ENCODE measurements at places on chromosomes 3 and 15. TPM values are rescaled to one million over a fixed set of nuclear protein-coding genes. Genes with fewer than 3 reads are reported as not detected.

DNA sequence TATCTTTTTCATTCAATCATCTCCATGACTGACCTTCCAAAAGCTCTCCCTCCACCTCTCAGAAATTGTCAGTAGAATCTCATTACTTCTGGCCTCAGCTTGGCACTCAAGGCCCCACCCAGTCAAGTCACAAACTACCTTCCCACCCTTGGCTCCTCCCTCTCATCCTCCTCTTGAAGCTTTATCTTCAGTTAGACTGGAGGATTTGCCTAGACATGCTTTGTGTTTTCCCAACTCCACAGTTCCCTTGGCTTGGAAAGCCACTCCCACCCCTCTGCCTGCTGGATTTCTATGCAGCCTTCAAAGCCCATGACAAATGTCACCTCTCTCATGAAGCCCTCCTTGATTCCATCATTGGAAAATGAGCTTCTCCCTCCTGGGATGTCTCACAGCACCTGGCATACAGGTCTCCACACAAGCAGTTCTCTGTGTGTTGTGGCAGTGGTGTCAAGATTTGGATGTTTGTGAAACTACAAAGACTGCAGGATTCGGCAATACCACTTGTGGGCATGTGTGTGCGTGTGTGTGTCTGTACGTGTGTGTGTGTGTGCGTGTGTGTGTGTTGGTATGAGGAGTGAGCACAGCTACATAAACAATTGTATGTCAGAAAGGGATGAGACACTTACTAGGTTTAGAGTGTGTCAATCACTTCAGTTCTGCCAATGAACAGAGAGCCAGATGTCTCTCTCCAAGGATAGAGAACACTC, 45.3 kb upstream of the VPS8 start:
- H3K4me1 ChIP-seq: no peaks in the 10 kb centered on the region
- H3K4me3 ChIP-seq: no peak overlapping the region
- H3K27me3 ChIP-seq: no peaks in the 10 kb centered on the region
- H3K27ac ChIP-seq: no peak overlapping the region
- DNase-seq: no peak
- no peaks in the 10 kb centered on the region for H3K36me3 ChIP-seq

DNA sequence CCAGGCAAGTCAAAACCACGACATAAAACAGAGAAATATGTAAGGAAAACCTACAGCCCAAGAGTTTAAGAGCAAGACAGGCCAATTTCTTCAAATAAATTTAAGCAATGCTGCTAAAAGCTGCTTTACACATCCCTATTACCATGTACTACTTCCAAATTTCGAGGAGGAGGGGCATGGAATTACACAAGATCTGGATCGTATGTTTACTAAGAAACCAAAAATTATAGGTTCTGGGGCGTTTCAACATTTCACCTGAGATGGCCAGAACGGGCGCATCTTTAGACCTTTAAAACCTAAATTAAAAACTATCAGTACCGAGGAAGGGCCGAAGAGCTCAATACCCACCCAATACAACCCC, 664 bp upstream of the NR2C2 start:
- no peaks in the 10 kb centered on the region for H3K27me3 ChIP-seq
- peak overlapping the region; percentile 91 for H3K4me3 ChIP-seq
- no peaks in the 10 kb centered on the region for H3K36me3 ChIP-seq
- DNase-seq: no peak
- H3K27ac ChIP-seq: peak overlapping the region; percentile 99

- no peaks in the 10 kb centered on the region for H3K4me1 ChIP-seq
- H3K27me3 ChIP-seq: no peaks in the 10 kb centered on the region
- peak; percentile 61 for DNase-seq
- no peak overlapping the region for H3K27ac ChIP-seq
- H3K4me3 ChIP-seq: no peak overlapping the region
Measured at GRCh38 chr15:45795440-45796069, 160.7 kb downstream of the SQOR start.

GRCh38 chr3:172581757-172582166, 58.5 kb upstream of the TNFSF10 start:
- H3K36me3 ChIP-seq: no peaks in the 10 kb centered on the region
- no peak for DNase-seq
- no peaks in the 10 kb centered on the region for H3K27me3 ChIP-seq
- no peak overlapping the region for H3K27ac ChIP-seq
- no peak overlapping the region for H3K4me3 ChIP-seq

DNA sequence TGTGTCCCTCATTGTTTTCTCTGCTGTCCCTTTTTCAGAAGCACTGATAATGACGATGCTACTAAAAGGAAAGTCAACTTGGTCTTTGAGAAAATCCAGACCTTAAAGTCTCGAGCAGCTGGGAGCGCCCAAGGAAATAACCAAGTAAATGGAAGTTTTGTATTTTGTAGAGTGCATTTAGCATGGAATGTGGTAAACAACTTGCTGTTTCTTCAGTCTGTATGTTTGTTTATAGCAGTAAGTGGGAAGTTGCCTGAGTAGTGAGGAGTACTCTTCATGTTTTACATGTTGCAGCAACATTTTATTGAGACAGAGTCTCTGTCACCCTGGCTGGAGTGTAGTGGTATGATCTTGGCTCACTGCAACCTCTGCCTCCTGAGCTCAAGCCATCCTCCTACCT, 66.0 kb downstream of the CGNL1 start:
- H3K27me3 ChIP-seq: no peaks in the 10 kb centered on the region
- H3K36me3 ChIP-seq: no peaks in the 10 kb centered on the region
- no peak for DNase-seq
- H3K4me3 ChIP-seq: no peak overlapping the region

DNA sequence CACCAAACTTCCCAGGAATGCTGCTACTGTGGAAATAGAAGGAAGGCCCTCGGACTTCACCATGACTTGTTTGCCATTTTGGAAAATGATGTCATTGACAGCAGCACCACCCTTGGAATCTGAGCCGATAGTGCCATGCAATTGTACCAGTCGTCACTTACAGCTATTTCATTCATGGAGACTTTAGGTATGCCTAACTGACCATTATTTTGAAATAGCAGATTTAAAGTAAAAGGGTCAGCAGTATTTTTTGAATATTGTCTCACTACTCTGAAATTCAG, 66.0 kb upstream of the ARL8B start:
- H3K4me3 ChIP-seq: no peak overlapping the region
- no peaks in the 10 kb centered on the region for H3K36me3 ChIP-seq
- no peak for DNase-seq
- H3K27ac ChIP-seq: no peak overlapping the region
- H3K4me1 ChIP-seq: no peaks in the 10 kb centered on the region

DNA sequence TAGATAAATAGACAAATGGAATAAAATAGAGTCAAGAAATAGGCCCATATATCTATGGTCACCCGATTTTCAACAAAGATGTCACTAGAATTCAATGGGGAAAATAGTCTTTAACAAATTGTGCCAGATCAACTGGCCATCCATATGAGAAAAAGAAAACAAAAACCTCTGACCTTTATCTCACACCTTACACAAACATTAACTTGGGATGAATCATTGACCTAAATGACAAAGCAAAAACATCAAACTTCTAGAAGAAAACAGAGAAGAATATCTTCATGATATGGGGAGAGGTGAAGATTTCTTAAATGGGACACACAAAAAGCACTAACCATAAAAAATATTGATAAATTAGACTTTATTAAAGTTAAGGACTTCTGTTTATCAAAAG, 31.9 kb downstream of the ITGA11 start:
- DNase-seq: no peak
- no peaks in the 10 kb centered on the region for H3K36me3 ChIP-seq
- H3K4me1 ChIP-seq: no peaks in the 10 kb centered on the region
- H3K27me3 ChIP-seq: no peaks in the 10 kb centered on the region

GRCh38 chr3:127799476-127800222, 22.7 kb downstream of the MGLL start:
- no peaks in the 10 kb centered on the region for H3K4me1 ChIP-seq
- H3K27me3 ChIP-seq: no peaks in the 10 kb centered on the region
- H3K27ac ChIP-seq: no peak overlapping the region
- no peak for DNase-seq

GRCh38 chr3:35931867-35932266, 292.5 kb downstream of the ARPP21 start:
- no peak overlapping the region for H3K4me3 ChIP-seq
- H3K4me1 ChIP-seq: no peaks in the 10 kb centered on the region
- H3K27ac ChIP-seq: no peak overlapping the region
- H3K27me3 ChIP-seq: no peaks in the 10 kb centered on the region

GORASP1 gene
- total RNA-seq: 76.5 TPM

DNA sequence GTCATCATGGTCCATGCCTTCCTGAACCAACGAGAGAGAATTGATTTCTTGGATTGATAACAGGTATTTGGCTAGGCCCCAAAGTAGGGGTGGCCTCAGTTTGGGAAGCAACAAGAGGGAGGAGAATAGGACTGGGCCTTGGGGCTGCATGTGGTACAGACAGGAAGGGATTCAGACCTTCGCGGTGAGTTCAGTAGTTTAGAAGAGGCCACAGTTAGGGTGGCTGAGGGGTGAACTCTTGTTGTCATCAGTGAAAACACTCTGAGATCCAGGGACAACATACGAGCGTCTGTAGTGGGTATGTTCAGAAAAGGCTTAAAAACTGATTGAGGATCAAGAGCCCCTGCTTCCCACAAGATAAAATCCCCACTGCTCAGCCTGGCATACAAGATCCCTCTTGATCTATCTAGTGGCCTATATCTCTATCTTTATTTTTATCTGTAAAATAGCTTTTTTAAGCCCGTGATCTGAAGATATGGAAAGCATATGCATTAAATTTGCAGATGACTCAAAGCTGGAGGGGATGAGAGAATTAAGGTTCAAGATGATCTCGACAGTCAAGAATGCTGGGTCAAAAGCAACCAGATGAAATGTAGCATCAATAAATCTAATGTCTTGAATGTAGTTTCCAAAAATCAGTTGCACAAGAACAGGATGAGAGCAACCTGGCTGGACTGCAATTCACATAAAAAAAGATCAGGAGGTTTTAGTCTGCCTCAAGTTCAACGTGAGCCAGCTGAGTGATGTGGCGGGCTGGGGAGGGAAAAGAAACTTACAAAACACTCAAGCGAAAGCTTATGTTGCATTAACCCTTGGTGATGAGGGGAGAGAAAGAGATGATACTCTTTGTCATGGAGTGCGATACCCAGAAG, 221.1 kb upstream of the TLE3 start:
- H3K27ac ChIP-seq: peak overlapping the region; percentile 24
- no peak overlapping the region for H3K4me3 ChIP-seq
- H3K36me3 ChIP-seq: no peaks in the 10 kb centered on the region
- DNase-seq: peak; percentile 48

DNA sequence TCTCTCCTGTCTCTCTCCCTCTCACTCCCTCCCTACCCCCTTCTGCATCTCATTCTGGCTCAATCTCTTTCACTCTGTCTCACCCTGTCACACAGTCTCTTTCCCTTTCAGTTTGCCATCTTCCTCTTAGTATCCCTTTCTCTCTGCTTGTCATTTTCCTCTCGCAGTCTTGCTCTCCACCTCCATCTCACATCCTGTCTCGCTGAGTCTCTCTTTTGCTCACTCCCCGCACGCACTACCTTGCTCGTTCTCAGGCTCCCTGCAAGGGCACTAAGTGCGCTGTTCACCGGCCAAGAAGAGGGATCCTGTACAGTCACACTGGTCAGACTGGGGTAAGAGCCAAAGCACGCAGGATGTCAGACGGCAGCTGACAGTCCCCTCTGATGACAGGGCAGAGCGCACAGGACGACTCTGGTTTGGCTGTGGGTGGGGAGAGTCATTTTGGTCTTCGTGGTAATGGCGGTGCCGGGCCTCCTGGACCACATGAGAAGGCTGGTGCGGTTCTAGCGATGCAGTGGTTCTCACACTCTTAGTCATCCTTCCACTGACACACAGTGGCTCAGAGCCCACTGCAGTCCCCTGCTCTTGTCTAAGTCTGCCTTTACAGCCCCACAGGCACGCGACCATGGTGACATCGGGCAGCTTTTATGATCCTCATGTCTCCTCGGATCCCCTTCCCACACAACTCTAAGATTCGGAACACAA, 356.8 kb downstream of the FOXP1 start:
- H3K36me3 ChIP-seq: no peaks in the 10 kb centered on the region
- H3K4me3 ChIP-seq: no peak overlapping the region
- no peak for DNase-seq
- no peaks in the 10 kb centered on the region for H3K27me3 ChIP-seq

DNA sequence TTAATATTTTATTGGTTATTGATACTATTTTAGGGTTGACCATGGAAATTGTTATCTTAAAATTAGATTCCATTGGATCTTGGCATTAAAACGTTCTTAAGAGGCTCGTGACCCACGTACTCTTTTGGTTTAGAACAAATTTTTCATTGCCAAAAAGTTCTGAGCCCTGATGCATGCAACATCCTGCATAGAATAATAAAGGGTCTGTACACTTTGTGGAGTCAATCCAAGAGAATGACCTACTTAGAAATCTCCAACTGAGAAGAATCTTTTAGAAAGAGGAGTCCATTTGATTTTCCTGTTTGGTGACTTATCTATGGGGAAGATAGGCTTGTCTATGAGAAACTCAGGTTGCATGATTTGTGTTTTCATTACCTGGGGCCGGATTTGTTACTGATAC, 404.2 kb upstream of the RGMA start:
- no peaks in the 10 kb centered on the region for H3K4me1 ChIP-seq
- no peak overlapping the region for H3K4me3 ChIP-seq
- DNase-seq: no peak
- no peak overlapping the region for H3K27ac ChIP-seq
- no peaks in the 10 kb centered on the region for H3K27me3 ChIP-seq

GRCh38 chr15:31329640-31330010, 3.0 kb downstream of the KLF13 start:
- H3K36me3 ChIP-seq: no peaks in the 10 kb centered on the region
- peaks cover 11% of the 10 kb centered on the region for H3K4me1 ChIP-seq
- no peak overlapping the region for H3K4me3 ChIP-seq
- no peaks in the 10 kb centered on the region for H3K27me3 ChIP-seq

GRCh38 chr3:26256224-26256623, 366.3 kb upstream of the LRRC3B start:
- H3K27me3 ChIP-seq: no peaks in the 10 kb centered on the region
- DNase-seq: no peak
- H3K4me3 ChIP-seq: no peak overlapping the region
- H3K36me3 ChIP-seq: no peaks in the 10 kb centered on the region

DNA sequence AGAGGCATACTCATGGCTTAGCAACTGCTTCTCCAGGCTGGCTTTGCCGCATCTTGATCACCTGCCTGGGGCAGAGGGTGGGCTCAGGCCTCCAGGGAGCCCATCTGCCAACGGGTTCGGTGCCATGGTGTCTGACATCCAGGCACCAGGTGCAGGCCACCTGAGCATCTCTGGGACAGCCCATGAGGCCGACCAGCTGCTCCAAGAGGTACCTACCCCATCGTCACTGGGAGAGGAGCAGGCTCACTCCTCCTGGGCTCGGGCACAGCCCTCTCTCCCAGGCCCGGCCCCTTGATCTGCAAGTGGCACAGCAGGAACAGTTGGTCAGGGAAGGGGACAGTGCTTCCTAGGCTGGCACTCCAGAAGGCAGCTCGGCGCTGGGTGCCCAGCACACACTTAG, 21.9 kb downstream of the TPRA1 start:
- no peaks in the 10 kb centered on the region for H3K27me3 ChIP-seq
- DNase-seq: no peak
- H3K27ac ChIP-seq: no peak overlapping the region
- no peak overlapping the region for H3K4me3 ChIP-seq
- no peaks in the 10 kb centered on the region for H3K4me1 ChIP-seq
- peaks cover 2% of the 10 kb centered on the region for H3K36me3 ChIP-seq

GRCh38 chr3:67202053-67202452, 203.9 kb downstream of the KBTBD8 start:
- H3K27me3 ChIP-seq: no peaks in the 10 kb centered on the region
- no peak overlapping the region for H3K27ac ChIP-seq
- H3K4me3 ChIP-seq: no peak overlapping the region
- no peaks in the 10 kb centered on the region for H3K4me1 ChIP-seq
- no peaks in the 10 kb centered on the region for H3K36me3 ChIP-seq

Measured in prostate gland (tissue), 2 donors.